Stimulated activated CD8-positive, alpha-beta memory T cell treated with anti-CD3 and anti-CD28 coated beads, Interleukin-4, amount 100 ng/mL, for 1 hour (primary cell): ENCODE measurements at places on chromosomes 5 and 9.

- no peak for DNase-seq
Measured at GRCh38 chr5:54985301-54986268, at the start of gene ESM1. ESM1 (minus strand) TSS chr5:54985593; CDS start chr5:54985517, 76 bp downstream.

GRCh38 chr9:98323051-98323830 lies 67.8 kb upstream of the TBC1D2 start:
- no peak for DNase-seq

DNA sequence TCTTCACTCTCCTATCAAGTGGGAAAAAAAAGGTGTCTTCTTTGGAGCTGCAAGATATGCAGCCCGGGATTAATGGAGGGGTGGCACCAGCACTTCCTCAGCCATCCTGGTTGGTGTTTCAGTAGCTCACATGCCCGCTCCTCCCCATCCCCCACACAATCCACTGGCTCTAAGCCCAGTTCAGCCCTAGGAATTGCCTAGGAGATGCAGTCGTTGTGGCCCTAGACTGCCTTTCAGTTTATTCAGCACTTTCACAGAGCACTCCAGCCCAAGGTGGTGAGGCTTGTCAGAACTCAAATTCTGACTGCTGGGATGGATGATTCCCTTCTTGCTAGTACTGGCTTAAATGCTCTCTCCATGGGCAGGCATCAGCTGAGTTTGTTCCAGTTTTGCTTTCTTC lies 35.1 kb upstream of the EDIL3 start:
- DNase-seq: no peak

- no peak for DNase-seq
Measured at GRCh38 chr5:153469423-153469822, 21.0 kb upstream of the GRIA1 start.

DNA sequence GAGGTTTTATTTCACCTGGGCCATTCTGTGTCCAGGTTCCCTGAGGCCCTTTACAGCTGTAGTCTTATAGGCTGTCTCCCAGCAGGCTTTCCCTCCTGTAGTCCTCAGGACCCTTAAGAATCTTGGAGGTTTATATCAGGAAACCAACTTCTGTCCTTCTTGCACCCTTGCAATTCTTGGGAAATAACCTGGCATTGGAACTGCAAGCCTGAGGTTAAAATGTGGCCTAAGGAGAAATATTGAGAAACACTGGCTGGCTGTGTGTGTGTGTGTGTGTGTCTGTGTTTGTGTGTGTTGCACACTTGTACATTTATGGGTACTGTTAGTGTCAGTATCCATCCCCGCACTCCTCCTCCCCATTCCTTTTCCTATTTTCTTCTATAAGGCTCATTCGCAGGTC lies 168.9 kb downstream of the PAPPA start:
- no peak for DNase-seq

DNA sequence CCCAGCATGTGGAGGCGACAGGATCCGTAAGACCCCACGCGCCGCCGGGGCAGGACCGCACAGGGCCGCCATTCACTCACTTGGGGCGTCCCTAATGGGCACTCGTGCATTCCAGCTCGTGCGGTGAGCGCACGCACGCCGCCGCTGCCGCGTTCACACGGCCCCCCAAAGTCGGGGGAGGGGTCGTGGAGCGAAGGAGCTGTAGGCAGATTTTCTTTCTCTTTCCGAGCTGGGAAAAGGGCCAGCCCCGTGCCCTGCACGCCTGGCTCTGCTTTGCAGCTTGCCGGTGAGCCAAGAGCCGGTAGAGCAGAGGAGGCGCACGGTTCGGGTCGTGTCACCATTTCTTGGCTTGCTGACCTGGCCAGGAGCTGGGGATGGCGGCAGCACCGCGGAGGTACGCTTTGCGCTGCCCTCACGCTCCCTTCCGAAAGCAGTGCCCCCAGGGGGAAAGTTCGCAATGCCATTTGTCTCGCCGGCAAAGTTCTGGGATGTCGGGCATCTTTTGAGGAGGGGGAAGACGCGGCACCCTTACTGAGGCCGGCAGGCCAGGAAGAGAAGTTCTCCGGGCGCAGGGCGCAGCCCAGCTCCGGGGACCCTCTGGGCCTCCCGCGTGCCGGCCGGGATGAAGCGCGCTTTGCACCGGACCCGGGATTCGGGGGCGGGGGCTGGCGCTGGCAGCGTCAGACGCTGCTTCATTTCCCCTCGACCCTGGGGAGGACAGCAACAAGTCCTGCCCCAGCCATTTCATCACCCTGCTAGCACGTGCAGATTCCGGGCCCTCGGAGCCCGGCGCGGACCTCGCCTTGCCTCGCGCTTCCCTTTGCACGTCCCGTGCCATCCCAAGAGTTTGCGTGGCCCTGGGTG lies 898 bp downstream of the STC2 start:
- DNase-seq: no peak

- no peak for DNase-seq
Measured at GRCh38 chr9:73807952-73808351, 656.3 kb downstream of the ANXA1 start.
